Activated CD4-positive, alpha-beta T cell treated with anti-CD3 and anti-CD28 coated beads, Interleukin-2, amount 50 U/mL, for 24 hours (primary cell): ENCODE measurements at places on chromosomes 6 and 20.

- no peak for DNase-seq
Observed at GRCh38 chr20:48616481-48616880, 211.3 kb downstream of the PREX1 start.

DNA sequence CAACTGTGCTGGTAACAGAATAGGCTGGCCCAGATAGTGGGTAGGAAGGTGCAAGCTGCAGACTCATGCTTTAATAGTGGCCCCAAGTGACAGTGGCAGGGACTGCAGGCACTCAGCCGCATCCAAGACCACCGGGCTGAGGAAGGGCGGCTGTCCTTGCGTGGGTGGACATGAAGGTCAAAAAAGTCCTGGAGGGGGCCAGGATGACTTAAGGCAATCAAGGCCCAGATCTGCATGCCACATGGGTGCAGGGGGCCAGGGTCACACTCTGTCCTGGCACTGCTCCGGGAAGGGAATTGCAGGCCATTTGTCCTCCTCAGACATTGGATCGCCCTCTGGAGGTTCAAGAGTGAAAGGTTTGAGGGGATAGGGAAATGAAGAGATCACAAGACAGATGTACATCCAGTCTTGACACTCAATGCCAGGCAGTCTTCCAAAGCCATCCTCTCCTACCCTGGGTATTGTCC is 10.4 kb upstream of the VNN2 start:
- no peak for DNase-seq

GRCh38 chr20:11537032-11537431 is 380.7 kb upstream of the BTBD3 start:
- DNase-seq = no peak

- no peak for DNase-seq
Observed at GRCh38 chr20:9214685-9215084, 145.8 kb downstream of the PLCB4 start.

- DNase-seq = no peak
Observed at GRCh38 chr20:40953856-40954255, 74.8 kb upstream of the TOP1 start.

DNA sequence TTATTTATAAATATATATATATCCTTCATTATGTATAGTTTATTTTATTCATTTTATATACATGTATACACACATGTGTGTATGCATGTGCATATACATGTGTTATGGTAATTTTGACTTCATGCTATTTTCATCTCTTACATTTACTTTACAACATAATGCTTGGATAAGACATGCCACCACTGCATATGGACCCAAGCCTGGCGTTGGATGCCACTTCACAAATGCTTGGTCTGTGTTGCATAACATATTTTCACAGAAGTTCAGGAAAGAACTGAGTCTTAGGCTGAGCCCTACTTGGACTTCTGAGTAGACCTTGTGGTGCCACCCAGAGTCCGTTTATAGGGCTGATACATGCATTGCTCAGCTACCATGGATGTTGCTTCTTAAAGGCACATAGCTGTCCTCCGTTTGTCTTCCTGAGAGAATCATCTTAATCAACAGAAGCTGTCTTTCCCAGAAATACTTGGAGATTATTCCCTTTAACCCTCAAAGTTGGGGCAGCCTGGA is 337.8 kb downstream of the BTBD3 start:
- no peak for DNase-seq

GRCh38 chr6:129646642-129647041 is 63.3 kb downstream of the ARHGAP18 start:
- DNase-seq = no peak

- no peak for DNase-seq
Observed at GRCh38 chr6:35141007-35141655, at the start of gene TCP11. Gene TCP11 (minus strand): TSS chr6:35141339. CDS start chr6:35140870, 469 bp downstream.

- DNase-seq = no peak
Observed at GRCh38 chr6:70797625-70798024, 129.9 kb downstream of the SMAP1 start.

DNA sequence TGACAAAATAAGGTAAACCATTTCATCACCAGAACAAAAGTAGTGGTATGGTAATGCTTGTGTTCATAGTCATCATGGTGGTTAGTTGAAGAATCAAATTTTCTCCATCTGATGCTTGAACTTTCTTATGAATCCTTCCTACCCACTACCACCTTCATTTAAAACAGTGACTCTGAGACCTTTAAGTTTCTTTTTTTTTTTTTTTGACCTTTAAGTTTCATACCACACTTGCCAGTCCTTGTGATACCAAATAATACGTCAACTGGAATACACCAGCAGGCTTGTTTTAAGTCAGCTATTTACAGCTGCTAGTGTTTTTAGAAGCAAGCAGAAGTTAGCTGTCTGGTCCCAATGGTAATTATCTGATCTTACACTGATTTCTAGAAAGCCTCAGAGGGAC is 413.4 kb upstream of the SOX4 start:
- no peak for DNase-seq

DNA sequence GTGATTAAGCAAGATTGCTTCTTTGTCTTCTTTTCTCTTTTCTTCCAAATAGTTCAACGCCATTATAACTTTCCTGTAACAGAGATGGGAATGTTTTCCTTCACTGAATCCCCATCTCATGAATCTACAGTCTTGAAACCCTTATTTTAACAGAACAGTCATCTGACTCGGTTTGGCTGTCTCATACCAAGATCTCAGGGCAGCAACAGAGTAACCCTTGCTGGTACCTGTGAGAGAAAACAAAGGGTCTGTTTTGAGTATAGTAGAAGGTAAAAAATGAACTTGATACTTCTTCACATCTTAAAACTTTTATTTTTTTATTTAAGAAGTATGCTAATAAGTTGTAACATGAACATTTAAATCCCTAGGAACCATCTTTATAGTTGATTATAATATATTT is 19.6 kb upstream of the DSE start:
- DNase-seq = no peak

- DNase-seq = no peak
Observed at GRCh38 chr6:139014945-139015344, 13.6 kb upstream of the ABRACL start.

GRCh38 chr20:30985386-30985785 is 272.1 kb upstream of the DEFB115 start:
- no peak for DNase-seq

GRCh38 chr6:88402909-88403308 is 236.8 kb upstream of the CNR1 start:
- no peak for DNase-seq

DNA sequence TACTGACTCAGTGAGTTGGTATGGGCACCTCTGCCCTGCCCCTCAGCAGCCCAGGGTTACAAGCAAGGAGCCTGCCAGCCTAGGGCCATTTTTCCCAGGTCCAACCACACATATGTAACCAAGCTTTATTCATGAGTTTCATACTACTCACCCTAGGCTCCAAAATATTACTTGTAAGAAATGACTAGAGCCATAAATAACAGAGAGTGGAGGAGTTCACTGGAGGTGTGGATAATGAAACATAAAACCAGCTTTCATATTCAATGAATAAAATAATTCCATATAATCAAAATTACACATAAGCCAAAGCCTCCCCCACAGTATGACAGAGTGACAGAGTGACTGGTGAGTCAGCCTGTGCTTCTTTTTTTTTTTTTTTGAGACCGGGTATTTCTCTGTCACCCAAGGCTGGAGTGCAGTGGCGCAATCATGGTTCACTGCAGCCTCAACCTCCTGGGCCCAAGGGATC is 229.8 kb upstream of the SASH1 start:
- no peak for DNase-seq

GRCh38 chr20:45893831-45894230 is 2.7 kb downstream of the CTSA start:
- no peak for DNase-seq

- DNase-seq = no peak
Observed at GRCh38 chr6:81382852-81383251, 369.6 kb downstream of the TENT5A start.

- no peak for DNase-seq
Observed at GRCh38 chr6:126620719-126621118, 280.8 kb downstream of the CENPW start.

GRCh38 chr6:75853806-75854205 is 104.8 kb downstream of the MYO6 start:
- DNase-seq = no peak

GRCh38 chr6:73460056-73460455 is 1.5 kb upstream of the MTO1 start:
- DNase-seq = no peak

DNA sequence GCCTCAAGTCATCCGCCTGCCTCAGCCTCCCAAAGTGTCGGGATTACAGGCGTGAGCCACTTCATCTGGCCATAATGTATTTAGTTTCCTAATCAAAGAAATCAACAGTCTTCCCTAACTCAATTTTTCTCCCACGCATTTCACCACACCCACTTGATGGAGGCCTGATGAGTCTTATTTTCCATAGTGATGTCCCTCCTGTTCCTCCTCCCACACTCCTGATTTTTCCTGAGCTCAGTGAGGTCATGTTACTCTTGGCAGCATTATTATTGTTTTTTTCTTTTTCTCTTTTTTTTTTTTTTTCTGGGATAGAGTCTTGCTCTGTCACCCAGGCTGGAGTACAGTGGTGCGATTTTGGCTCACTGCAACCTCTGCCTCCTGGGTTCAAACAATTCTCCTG is 8.9 kb downstream of the ABRACL start:
- DNase-seq = no peak

DNA sequence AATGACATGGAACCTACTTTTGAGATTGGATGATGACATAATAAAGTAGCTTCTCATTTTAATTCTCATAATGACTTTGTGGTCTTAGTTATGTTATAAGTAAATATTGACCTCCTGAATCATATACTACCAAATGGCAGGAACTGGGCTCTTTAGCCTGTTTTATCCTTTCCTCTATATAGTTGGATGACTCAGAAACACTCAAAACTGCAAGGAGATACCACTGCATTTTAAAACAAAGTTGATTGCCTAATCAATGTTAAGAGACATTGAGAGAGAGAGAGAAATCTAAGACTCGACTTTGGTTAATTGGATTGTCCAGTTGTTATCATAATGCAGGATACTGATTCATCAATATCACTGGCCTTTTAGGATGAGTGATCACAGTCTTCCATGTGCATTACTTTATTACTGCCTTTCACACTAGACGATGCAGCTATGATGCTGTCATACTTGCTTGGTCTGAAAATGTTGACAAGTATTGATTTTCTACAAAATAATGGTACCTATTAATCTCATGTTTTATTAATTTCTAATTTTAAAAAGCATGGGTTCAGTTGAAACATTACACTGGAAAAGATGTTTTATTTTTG is 320.0 kb downstream of the NKAIN2 start:
- DNase-seq = no peak

DNA sequence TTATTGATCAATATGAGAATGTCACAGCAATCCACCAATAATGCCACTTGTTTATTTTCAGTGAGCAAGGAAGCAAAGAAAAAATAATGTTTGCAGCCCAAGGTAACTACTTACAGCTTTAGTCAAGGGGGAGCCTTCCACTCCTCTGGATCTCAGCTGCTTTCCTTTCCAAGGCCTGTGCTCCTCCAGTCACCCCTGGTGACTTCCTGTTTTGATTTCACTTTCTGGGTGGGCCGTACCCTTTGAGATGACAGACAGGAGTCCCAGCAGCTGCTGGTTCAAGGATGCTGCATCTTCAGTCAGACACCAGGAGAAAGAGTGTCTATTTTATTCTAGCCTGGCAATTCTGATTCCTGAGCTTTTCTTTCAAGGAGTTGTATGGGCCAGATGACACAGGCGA is 5.6 kb upstream of the VNN2 start:
- DNase-seq = peak; percentile 38

- DNase-seq = no peak
Observed at GRCh38 chr6:150251566-150252186, 108.8 kb downstream of the PPP1R14C start.

- no peak for DNase-seq
Observed at GRCh38 chr6:87356181-87356580, 11.6 kb downstream of the C6orf163 start.

DNA sequence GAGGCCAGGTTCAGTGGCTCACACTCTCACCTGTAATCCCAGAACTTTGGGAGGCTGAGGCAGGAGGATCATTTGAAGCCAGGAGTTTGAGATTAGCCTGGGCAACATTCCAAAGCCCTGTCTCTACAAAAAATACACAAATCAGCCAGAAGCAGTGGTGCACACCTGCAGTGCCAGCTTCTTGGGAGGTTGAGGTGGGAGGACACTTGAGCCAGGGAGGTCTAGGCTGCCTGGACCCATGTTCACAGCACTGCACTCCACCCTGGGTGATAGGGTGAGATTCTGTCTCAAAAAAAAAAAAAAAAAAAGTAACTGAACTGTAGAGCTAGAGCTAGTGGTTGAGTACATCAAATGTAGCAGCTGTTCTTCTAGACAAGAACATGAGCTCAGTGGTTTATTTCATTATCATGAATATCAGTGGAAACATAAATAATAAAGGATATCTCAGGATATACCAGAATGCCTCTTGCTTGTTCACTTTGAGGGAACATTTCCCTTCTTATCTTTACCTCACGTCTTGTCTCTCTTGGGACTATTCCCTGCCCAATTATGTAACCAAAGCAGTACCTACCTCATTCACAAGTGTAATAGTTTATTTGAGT is 17.6 kb downstream of the NANP start:
- no peak for DNase-seq

DNA sequence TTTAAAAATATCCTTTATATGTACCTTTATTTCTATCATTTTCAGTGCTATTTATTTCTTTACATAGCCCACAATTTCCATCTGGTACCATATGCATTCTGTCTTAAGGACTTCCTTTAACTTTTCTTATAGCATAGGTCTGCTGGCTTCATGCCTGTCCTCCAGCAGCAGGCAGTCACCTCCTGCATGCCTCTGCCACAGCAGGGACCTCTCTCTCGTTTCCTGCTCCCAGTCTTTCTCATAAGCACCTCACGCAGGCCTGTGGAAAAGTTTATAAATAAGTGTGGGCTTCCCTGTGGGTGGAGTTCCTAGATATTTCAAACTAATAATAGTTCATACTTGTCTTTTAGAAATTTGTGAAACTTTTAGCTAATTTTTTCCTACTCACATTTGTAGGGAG is 133.9 kb downstream of the KCNQ5 start:
- no peak for DNase-seq

GRCh38 chr6:35179901-35180535 is 33.7 kb upstream of the SCUBE3 start:
- DNase-seq = no peak

- no peak for DNase-seq
Observed at GRCh38 chr20:36090223-36090622, 64.3 kb upstream of the EPB41L1 start.

GRCh38 chr6:334536-335510 is 42.5 kb downstream of the DUSP22 start:
- no peak for DNase-seq

- DNase-seq = no peak
Observed at GRCh38 chr6:111263837-111264236, 176.5 kb downstream of the SLC16A10 start.
